ENCODE measurements at places on chromosomes 7 and 10.

DNA sequence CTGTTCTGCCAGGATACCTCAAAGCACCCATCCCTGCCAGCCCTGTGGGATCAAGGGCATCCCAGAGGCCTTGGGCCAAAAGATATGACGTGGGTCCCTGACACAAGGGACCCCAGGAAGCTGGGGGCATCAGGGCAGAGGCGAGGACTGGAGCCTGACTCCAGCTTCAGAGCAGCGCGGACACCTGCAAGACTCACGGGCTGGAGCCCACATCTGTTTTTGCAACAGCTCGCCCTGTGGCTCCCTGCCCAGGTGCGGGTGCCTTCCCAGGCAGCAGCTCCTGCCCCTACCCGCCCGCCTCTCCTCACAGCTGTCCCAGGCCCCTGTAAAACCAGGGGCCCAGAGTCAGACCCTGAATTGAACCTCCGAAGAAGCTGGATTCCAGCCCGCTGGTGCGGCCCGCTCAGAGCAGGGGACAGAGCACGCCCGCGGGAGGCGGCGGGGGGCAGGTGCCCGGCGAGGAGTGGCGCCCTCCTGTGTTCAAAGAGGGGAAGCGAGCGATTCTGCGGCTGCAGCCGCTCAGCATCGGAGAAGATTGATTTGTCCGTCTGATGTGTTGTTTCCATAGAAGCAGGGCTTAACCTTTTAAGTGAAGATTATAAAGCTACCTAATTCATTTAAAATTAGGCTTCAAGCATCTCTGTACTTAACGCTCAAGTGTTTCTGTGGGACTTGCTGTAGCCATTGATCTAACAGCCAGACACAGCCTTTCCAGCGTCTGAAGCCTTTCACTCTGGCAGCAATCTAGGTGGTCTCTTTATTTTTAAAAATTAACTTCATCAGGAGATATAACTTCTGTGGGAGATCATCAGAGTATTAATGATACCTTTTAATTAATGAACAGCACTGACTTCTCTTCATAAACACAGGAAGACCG, 88.4 kb downstream of the BEND7 start:
- peaks cover 6% of the 10 kb centered on the region for H3K4me1 ChIP-seq
- peaks cover 4% of the 10 kb centered on the region for H3K36me3 ChIP-seq
- peak; percentile 69 for DNase-seq
- peak overlapping the region; percentile 24 for H3K27ac ChIP-seq
- H3K4me3 ChIP-seq, result peak overlapping the region; percentile 64
- H3K27me3 ChIP-seq, result peaks cover 32% of the 10 kb centered on the region

DNA sequence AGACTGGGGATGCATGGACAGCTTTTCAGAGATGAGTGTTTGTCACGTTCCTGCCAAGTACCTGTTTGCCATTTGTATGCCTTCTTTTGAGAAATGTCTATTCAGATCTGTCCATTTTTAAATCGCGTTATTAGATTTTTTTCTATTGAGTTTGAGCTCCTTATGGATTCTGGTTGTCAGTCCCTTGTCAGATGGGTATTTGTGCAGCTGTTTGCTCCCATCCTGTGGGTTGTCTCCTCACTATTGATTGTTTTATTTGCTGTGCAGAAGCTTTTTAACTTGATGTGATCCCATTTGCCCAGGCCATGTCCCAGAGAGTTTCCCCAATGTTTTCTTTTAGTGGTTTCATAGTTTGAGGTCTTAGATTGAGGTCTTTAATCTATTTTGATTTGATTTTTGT, 5.5 kb upstream of the PRKAR1B start:
- peaks cover 13% of the 10 kb centered on the region for H3K4me1 ChIP-seq
- no peak for DNase-seq
- peak overlapping the region; percentile 13 for H3K27ac ChIP-seq
- H3K4me3 ChIP-seq, result no peak overlapping the region

- DNase-seq, result no peak
- H3K36me3 ChIP-seq, result no peaks in the 10 kb centered on the region
- no peak overlapping the region for H3K27ac ChIP-seq
- no peak overlapping the region for H3K4me3 ChIP-seq
- H3K27me3 ChIP-seq, result no peaks in the 10 kb centered on the region
These were observed 620.9 kb downstream of the ZWINT start for GRCh38 chr10:55740110-55740509.

DNA sequence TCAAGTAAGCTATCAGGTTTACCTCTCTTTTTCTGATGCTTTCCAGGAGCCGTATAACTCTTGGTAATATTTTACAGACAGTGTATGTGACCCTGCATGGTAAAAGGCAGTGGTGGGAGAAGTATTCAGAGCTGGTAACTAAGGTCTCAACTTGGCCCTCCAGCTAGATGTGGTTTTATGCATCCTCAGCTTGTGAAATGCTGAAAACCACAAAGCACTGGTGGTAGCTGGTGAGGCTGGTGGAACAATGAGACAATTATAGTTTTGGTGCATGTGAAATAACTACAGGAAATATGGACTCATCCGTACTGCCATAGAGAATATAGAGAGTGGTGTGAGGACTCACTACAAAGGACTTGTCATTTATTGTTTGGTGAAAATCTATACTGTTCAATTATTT, 383.0 kb upstream of the PCDH15 start:
- no peaks in the 10 kb centered on the region for H3K36me3 ChIP-seq
- H3K4me3 ChIP-seq, result no peak overlapping the region
- H3K27ac ChIP-seq, result no peak overlapping the region
- no peak for DNase-seq

GRCh38 chr7:127776776-127777386, 124.9 kb downstream of the SND1 start:
- peaks cover 1% of the 10 kb centered on the region for H3K36me3 ChIP-seq
- H3K4me3 ChIP-seq, result no peak overlapping the region
- no peaks in the 10 kb centered on the region for H3K27me3 ChIP-seq
- H3K4me1 ChIP-seq, result no peaks in the 10 kb centered on the region
- no peak overlapping the region for H3K27ac ChIP-seq

DNA sequence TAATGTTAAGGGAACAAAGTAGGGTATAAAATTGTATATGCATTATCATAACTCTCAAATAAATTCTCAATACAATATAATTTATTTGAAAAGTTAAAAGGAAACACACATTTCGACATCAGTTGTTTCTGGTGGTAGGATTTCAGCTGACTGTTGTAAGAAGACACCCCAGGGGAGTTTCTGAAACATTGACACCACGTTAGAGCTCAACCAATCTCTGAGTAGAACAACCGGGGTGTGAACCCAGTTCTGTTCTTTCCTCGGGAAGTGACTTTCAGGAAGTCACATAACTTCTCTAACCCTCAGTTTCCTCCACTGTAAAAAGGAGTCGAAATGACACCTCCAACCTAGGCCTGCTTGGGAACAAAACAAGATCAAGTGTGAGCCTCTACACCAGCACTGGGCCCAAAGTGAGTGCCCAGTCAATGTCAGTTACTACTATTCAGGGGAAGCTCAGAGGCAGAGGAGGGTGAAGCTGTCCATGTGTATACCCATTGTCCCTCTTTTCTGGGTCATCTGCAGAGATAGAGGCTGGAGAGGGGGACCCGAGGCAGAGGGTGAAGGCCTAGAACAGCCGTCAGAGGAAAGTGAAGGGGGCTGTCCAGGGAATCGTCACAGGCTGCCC, 67.1 kb downstream of the AOAH start:
- H3K36me3 ChIP-seq, result no peaks in the 10 kb centered on the region
- H3K4me1 ChIP-seq, result peaks cover 50% of the 10 kb centered on the region
- no peak for DNase-seq
- no peaks in the 10 kb centered on the region for H3K27me3 ChIP-seq
- H3K4me3 ChIP-seq, result no peak overlapping the region

DNA sequence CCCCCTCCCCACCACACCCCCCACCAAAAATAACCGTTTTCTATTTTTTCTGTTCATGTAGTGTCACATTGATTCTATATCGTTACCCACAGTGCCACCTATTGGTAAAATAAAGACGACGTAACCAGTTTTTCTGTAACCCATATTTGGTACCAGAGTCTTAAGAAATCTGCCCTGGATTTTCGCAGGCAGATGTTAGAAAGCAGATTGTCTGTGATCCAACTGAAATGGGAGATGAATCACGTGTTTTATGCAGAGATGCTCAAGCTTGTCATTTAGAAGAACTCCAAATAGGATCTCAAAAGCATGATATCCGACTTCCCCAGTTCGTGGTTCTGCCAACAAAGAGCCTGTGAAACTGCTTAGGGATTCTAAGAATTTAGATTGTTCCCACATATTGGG, 261.1 kb upstream of the CSTF2T start:
- DNase-seq, result no peak
- no peaks in the 10 kb centered on the region for H3K4me1 ChIP-seq
- H3K27me3 ChIP-seq, result peaks cover 4% of the 10 kb centered on the region
- no peak overlapping the region for H3K4me3 ChIP-seq
- H3K27ac ChIP-seq, result no peak overlapping the region

DNA sequence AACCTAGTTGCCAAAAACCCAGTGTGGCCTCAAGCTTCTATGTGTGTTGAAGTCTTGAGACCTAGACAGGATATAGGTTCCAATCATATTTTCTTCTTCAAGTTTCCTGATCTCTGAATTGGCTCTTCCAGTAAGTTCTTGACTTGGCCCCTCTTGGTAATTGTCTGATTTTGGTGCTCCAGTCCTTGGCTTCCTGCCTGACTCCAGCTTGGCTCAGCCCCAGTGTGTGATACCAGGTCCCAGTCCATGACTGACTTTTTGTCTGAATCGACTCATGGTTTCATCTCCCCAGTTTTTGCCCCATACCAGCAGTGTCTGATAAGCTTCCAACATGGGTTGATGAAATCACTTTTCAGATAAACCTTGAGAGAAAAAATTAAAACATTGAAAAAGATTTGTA, 72.3 kb downstream of the FAS start:
- H3K36me3 ChIP-seq, result no peaks in the 10 kb centered on the region
- H3K27me3 ChIP-seq, result peaks cover 21% of the 10 kb centered on the region
- H3K4me3 ChIP-seq, result no peak overlapping the region
- DNase-seq, result no peak
- H3K4me1 ChIP-seq, result no peaks in the 10 kb centered on the region
- H3K27ac ChIP-seq, result no peak overlapping the region

GRCh38 chr7:44222074-44222473, 21.3 kb downstream of the YKT6 start:
- H3K36me3 ChIP-seq, result no peaks in the 10 kb centered on the region
- no peak overlapping the region for H3K27ac ChIP-seq
- no peak overlapping the region for H3K4me3 ChIP-seq
- peaks cover 3% of the 10 kb centered on the region for H3K4me1 ChIP-seq
- no peak for DNase-seq

DNA sequence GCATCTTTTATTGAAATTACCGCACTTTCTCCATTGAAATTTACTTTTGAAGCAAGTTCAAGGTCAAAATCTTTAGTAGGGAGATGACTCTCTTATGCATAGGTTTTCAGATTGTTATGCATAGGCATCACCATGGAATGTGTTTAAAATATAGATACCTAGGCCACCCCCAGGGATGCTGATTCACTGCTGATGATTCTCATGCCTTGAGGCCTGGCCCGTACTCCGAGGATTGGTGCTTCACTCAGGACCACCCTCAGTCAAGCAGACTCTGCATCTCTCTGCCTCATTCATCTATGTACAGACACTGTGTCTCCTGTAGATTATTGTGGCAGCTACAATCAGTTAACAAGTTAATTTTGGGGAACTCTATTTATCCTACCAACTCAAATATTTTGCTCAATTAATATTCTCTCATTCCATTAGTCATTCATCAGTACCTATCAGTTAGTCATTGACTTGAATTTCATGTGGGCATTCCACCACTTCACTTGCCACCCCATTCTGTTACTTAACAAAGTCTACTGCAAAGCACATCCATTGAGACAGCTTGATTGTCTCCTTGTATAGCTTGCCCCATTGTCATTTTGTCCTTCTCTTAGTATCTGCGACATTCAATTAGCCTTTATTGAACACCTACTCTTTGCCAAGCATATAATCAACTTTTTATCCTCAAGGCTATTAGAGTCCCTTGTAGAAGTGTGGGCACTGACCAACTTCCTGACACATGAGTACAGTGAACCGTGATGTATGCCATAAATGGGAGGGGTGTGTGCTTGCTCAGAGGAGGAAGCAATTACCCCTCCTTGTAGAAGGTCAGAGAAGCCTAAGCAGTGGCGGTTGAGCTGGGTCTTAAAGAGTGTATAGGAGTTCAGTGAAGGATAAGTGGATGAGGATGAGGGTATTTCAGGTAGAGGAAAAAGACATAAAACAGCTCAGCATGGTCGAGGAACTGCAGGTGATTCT, 255.6 kb upstream of the BMPER start:
- peaks cover 5% of the 10 kb centered on the region for H3K27me3 ChIP-seq
- no peak overlapping the region for H3K27ac ChIP-seq
- no peaks in the 10 kb centered on the region for H3K4me1 ChIP-seq
- H3K4me3 ChIP-seq, result no peak overlapping the region
- DNase-seq, result no peak

DNA sequence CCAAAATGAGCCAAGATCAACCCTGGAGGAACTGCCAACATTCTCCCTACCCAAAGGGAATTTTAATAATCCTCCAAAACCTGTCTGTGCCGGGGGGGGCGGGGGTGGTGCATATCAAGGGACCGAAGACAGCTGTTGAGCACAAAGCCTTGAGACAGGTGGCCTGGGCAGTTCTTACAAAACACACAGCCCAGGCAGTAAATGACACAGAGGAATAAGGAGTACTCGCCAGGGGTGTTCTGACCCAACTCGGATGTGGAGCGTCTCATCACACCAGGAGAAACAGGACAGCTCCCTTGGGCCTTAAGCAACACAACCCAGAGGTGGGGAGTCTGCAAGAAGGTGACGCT, 35.6 kb downstream of the PLAC9 start:
- no peak overlapping the region for H3K27ac ChIP-seq
- DNase-seq, result no peak
- H3K4me1 ChIP-seq, result peaks cover 17% of the 10 kb centered on the region
- H3K4me3 ChIP-seq, result no peak overlapping the region
- peaks cover 9% of the 10 kb centered on the region for H3K36me3 ChIP-seq

GRCh38 chr7:148772297-148773089, 73.8 kb downstream of the CUL1 start:
- peaks cover 5% of the 10 kb centered on the region for H3K4me1 ChIP-seq
- no peak overlapping the region for H3K4me3 ChIP-seq
- H3K27ac ChIP-seq, result no peak overlapping the region
- H3K36me3 ChIP-seq, result peaks cover 10% of the 10 kb centered on the region

DNA sequence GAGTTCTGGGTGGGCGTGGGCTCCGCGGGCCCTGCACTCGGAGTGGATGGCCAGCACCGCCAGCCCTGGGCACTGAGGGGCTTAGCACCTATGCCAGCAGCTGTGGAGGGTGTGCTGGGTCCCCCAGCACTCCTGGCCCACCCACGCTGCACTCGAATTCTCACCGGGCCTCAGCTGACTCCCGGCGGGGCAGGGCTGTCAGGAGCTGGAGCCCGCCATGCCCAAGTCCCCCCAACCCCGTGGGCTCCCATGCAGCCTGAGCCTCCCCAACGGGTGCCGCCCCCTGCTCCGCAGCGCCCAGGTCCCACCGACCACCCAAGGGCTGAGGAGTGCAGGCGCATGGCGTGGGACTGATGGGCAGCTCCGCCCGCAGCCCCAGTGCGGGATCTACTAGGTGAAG, 93.1 kb downstream of the SLC25A13 start:
- H3K36me3 ChIP-seq, result peaks cover 31% of the 10 kb centered on the region
- H3K4me1 ChIP-seq, result peaks cover 1% of the 10 kb centered on the region
- no peak for DNase-seq
- no peak overlapping the region for H3K4me3 ChIP-seq

- DNase-seq, result no peak
- H3K4me1 ChIP-seq, result no peaks in the 10 kb centered on the region
- no peaks in the 10 kb centered on the region for H3K27me3 ChIP-seq
- no peak overlapping the region for H3K4me3 ChIP-seq
- peak overlapping the region; percentile 24 for H3K27ac ChIP-seq
- no peaks in the 10 kb centered on the region for H3K36me3 ChIP-seq
These were observed 38.9 kb upstream of the LANCL2 start for GRCh38 chr7:55326081-55326835.
